Activated CD4-positive, alpha-beta T cell treated with anti-CD3 and anti-CD28 coated beads for 48 hours (primary cell): ENCODE measurements at places on chromosomes 7 and 10.

- DNase-seq: no peak
These were observed 187.7 kb upstream of the HGF start for GRCh38 chr7:81957517-81957916.

DNA sequence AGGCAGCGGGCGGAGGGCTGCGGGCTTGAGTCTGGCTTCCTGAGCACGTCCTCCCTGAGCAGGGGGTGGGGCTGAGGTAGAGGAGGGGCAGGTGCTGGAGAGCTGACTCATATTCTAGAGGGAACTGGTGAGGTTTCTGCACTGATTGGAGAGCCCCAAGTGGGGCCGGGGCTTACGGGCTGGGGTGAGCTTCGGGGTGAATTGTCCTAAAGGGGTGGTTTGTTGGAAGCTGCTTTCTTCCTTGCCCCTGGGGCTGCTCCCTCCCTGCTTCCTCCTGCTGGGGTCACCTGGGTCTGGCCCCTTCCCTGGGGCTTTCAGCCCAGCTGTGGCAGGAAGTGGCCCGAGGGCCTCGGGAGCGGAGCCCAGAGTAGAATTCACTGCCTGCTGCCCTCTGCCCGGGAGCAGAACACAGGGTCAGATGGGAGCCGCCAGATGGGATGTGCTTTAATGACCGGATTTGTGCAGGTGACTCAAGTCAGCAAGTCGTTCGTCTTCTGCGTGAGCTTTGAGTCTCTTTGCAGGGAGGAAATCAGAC, 48.6 kb downstream of the FAM20C start:
- peak; percentile 43 for DNase-seq

DNA sequence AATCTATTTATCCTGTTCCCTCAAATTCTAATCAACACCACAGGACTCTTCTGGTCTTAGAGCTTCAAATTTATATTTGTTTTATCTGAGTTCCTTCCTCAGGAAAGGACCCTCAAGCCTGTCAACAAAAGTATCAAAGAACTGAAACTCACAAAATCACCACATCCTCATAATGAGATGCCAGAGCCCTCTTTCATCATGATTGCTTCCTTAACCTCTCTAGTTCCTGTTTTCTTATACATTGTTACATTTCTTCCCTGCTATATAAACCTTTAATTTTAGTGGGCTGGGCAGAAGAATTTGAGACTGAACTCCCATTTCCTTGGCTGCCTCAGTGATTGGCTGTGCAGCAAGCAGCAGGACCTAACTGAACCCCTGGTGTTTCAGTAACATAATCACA, 189.7 kb downstream of the ZNF248 start:
- DNase-seq: no peak

- no peak for DNase-seq
These were observed 64.4 kb downstream of the NRBF2 start for GRCh38 chr10:63197344-63198092.

GRCh38 chr10:22366771-22367170, 21.5 kb downstream of the SPAG6 start:
- DNase-seq: no peak

GRCh38 chr7:45256775-45257174, 99.2 kb downstream of the RAMP3 start:
- DNase-seq: no peak

DNA sequence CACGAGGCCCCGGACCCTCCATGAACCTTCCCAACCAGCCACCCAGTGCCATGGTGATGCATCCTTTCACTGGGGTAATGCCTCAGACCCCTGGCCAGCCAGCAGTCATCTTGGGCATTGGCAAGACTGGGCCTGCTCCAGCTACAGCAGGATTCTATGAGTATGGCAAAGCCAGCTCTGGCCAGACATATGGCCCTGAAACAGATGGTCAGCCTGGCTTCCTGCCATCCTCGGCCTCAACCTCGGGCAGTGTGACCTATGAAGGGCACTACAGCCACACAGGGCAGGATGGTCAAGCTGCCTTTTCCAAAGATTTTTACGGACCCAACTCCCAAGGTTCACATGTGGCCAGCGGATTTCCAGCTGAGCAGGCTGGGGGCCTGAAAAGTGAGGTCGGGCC, 90.6 kb upstream of the PDCD4 start:
- DNase-seq: no peak

GRCh38 chr7:143238289-143238980, 16.6 kb downstream of the TAS2R40 start:
- no peak for DNase-seq

GRCh38 chr7:3981281-3981680, 680.2 kb downstream of the SDK1 start:
- DNase-seq: no peak

DNA sequence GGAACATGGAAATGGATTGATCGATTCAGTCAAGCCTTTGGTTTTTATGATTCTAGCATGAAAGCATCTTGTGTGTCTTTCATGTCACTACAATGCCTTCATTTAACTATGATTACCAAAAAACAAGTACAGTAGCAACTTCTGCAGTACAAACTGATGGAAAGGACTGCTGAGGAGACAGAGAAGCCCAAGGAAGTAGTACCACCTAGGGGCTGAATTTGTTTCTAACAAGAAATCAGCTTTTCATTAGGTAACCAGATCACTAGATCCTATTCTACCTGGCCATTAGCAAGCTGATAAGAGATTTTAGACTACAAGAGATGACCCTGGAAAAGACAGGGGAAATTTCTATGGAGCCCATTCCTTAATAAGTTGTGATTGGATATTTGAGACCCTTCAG, 3.2 kb upstream of the IFIT1 start:
- DNase-seq: no peak

- DNase-seq: no peak
These were observed 41.2 kb downstream of the PAX2 start for GRCh38 chr10:100786591-100786990.

GRCh38 chr10:88835910-88836221, 15.8 kb downstream of the ANKRD22 start:
- DNase-seq: no peak

- no peak for DNase-seq
These were observed 1177.4 kb downstream of the SORCS1 start for GRCh38 chr10:105986912-105987635.

DNA sequence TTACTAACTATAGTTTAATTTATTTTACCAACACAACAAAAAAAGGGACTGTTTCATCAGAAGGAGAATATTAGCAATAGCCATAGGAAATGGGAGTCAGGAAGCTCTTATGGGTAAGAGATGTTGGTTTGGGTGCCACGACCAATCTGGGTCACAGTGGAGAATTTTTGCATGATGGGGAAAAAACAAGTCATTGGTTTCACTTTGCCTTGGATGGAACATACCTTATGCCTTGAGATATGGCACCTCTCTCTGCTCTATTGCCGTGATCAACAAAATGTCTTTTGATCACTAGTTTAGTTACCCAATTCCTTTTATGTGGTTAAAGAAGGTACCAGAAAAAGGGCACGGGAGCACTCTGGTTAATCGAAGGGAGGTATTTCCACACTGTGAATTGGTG, 48.2 kb downstream of the PNLIPRP3 start:
- no peak for DNase-seq

DNA sequence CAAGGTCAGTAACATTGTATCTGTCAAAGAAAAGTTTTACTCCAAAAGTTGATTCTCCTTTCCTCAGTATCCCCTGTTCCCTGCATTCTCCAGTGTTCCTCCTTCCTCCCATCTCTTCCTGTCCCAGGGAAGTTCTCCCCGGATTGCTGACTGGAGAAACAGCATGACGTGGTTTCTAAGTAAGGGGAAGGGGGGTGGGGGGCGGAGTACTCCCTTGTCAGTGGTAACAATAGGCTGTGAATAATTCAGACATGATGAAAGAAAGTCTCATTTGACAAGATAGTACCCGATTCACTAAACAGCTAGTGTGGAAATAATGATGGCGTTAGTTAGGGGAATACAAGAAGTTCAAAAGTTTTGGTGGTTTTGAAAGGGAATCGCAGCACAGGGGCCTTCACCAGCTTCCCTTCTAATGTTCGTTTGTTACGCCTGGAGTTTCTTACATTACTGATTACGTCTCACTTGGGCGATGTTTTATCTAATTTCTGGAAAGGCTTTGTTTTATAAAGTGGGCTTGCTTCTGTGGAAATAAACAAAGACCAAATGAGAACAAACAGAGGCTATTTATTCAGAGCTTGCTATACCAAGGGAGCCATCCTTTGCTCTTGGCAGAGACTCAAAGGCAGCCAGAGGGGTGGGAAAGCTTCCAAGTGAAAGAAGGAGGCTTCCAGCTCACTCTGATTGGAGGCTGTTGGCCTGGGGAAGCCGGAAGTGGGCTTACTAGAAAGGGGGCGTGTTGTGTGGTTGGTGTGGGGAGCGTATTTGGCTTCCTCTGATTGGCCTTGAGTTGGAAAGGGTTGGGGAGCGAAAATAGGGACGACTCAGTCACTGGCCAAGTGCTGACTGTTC, 453.7 kb downstream of the SDK1 start:
- no peak for DNase-seq

DNA sequence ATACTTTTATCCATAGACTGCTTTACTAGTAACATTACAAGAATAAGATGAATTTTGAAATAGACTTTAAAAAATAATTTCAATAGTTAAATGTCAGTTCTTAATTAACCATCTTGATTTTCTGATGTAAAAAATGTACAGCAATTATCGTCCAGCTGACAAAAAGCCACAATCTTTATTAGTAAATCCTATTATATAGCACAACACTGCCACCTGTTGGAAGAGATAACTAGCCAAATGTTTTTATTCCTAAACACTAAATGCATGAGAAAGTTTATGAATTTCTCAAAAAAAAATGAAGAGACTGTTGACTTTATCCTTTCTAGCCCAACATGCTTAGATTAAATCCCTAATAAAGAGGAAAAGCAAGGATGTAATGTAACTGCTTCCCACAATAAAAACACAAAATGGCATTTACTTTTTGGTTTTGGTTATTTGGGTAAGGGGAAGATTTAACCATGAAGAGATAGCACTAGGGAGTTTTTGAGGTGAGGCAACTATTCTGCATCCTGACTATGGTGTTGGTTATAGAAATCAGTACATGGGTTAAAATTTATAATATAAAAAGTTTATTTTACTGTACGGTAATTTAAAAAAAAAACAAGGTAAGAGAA, 8.0 kb downstream of the COA1 start:
- DNase-seq: no peak

GRCh38 chr10:94049911-94050310, 56.2 kb downstream of the PLCE1 start:
- DNase-seq: no peak

GRCh38 chr10:13892001-13892491, 305.3 kb downstream of the PRPF18 start:
- DNase-seq: no peak

GRCh38 chr7:129359638-129360037, 74.6 kb upstream of the STRIP2 start:
- no peak for DNase-seq

DNA sequence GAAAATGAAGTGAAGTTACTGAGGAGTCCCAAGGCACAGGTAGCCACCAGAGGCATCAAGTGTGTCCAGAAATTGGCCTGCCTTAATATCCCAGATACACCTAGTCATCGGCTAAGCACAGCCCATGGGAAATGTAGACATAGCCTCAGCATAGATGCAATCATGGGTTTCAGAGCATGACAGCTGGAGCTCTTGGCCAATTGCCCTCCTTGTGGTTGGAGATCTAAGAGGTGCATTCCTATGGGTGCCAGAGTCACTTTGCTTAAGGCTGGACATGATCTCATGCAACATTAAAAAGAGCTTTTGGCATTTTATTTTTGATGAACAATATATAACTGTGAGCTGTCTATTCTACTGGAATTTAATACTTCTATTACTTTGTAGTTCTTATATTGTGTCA, 758.0 kb upstream of the LRRTM3 start:
- no peak for DNase-seq

GRCh38 chr7:11748884-11749283, 83.1 kb downstream of the THSD7A start:
- no peak for DNase-seq

DNA sequence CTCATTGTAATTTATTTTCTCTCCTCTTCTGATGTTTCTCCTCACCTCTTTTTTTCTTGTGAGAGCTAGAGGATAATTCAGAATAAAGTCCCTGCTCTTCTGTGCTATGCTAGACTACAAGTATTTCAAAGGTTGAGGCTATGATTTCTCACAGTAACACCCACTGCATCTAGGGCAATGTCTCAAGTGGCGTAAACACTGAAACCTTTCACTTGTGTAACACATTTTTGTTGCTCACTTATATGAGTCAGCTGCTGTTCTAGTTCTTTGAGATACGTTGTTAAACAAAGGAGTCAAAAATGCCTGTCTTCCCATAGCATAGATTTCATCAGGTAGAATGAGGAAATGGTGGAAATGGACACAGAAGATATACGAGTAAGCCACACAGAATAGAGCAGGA, 305.1 kb upstream of the PITRM1 start:
- DNase-seq: no peak
